ENCODE measurements at places on chromosomes 7 and 10.

GRCh38 chr7:74104702-74105101, 21.1 kb downstream of the LIMK1 start:
- DNase-seq: no peak

DNA sequence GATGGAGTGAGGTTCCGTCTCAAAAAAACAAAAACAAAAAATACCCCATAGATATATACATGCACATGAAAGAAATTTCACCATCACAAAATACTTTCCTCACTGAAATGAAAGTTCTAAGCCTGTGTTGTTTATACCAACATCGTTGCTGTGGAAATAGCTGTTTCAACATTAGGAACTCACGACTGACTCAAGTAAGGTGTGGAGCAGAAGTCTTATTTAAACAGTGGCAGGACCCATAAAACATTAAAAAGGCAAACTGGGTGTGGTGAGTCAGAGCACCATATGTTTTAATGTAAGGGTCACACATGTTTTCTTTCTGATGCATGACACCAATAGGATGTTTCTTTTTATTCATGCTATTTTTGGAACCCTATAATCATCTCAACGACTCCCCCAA, 48.3 kb downstream of the BAIAP2L1 start:
- DNase-seq: peak; percentile 70

GRCh38 chr7:2698581-2699288, 10.7 kb downstream of the AMZ1 start:
- DNase-seq: no peak

GRCh38 chr7:121510858-121511482, 114.9 kb upstream of the FAM3C start:
- DNase-seq: no peak

- DNase-seq: peak; percentile 53
Observed at GRCh38 chr10:3774814-3775695, 10.0 kb downstream of the KLF6 start.

GRCh38 chr10:62015994-62016393, 114.5 kb downstream of the ARID5B start:
- DNase-seq: no peak

GRCh38 chr7:147567043-147567442, 1023.5 kb upstream of the C7orf33 start:
- no peak for DNase-seq

DNA sequence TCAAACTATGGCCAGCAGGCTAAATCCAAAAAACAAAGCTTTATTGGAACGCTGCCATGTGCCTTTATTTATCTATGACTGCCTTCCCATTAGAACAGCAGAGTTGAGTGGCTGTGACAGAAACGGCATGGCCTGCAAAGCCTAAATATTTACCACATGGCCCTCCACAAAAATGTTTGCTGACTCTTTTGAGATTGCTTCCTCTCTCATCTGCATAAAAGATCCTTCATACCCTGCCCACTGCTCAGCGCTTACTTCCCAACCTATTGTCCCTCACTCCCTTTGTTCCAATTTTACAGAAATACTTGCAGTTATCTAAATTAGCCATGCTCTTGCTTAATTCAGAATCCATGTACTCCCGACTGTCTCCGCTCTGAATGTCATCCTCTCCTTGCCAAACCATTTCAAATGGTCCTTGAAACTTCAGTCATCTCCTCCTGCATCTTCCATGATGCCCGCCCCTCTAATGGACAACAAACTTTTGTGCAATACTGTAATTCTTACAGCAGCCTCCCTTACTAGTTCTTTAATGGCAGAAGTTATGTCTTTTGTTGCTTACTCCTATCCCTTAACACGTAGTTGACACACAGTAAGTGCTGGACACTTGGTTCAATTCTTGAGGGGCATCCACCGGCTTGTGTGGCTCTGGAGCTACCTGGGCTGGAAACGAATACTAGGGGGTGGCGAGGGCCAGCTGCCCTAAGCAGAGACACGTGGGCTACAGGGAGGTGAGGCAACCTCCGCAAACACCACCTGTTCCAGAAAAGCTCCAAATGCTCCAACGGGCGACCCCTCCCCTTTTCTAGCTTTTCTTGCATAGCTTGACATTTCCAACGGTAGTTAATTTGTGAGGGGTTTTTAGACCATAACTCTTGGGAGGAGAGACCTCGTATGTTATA, 832 bp downstream of the XRCC2 start:
- peak; percentile 19 for DNase-seq

DNA sequence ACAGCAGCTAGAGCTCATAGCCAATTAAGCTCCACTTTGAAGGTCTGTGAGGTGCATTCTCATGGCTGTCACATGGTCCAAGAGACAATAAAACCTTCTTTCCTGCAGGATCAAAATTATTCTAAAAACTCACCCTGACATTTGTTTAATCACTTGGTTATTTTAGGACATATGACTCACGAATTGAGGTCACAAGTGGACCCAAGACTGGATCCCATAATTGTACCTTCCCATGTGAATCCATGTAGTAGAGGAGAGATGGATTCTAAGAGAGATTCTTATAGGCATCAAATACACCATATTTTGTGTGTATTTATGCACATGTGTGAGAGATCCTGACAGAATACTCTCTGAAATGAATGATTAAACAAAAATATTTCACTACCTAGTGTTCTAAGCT, 18.1 kb downstream of the POLR1F start:
- DNase-seq: no peak
